Right lung (tissue), 10 donors: ENCODE measurements at places on chromosomes 16 and 17.
A peak's percentile ranks its signal among the peaks of the same experiment; 100 is the strongest.

DNA sequence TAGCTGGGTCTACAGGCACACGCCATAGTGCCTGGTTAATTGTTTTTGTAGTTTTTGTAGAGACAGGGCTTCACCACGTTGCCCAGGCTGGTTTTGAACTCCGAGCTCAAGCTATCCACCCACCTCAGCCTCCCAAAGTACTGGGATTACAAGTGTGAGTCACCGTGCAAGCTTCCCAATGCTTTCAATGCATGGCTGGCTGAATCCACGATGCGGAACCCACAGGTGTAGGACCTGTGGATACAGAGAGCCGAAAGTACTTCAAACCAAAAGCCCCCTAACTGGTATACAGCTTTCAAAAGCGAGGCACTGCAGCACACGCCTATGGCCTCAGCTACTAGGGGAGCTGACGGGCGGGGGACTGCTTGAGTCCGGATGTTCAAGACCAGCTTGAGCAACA, 44.8 kb downstream of the METTL16 start:
- DNase-seq, result no peak

- peak; percentile 80 for DNase-seq
Measured at GRCh38 chr16:28879841-28880588, 1.7 kb downstream of the ATP2A1 start.

DNA sequence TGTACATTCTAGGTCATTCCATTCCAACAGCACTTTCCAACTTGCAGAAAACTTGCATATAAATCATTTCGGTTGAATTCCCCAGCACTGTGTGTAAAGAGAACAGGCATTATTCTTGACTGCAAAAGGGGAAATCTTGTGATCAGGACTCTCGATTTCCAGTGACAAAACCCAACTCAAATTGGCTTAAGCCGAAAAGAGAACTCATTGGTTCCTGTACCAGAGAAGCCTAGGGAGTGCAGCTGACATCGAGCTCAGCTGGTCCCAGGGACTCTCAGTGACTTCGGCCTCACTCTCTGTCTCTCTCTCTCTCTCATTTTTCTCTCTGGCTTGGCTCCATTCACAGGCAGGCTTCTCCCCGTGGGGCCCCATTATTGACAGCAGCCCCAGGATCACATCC, 30.7 kb downstream of the CD300LF start:
- no peak for DNase-seq

DNA sequence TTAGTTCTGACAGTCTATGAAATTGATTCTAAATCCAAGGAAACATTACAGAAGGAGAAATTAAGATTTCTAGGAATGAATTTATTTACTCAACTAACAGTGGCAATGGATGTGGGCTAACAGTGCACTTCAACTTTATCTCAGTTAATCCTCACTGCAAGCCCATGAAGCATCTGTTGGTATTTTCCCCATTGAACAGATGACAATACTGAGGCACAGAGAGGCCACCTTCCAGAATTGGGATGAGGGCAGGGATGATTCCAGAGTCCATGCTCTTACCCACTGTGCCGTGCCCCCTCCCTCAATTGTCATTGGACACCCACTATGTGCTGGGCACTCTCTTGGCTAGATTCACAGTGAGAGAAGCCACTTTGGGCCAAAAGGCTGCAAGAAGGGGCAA, 89.0 kb downstream of the XYLT1 start:
- no peak for DNase-seq

DNA sequence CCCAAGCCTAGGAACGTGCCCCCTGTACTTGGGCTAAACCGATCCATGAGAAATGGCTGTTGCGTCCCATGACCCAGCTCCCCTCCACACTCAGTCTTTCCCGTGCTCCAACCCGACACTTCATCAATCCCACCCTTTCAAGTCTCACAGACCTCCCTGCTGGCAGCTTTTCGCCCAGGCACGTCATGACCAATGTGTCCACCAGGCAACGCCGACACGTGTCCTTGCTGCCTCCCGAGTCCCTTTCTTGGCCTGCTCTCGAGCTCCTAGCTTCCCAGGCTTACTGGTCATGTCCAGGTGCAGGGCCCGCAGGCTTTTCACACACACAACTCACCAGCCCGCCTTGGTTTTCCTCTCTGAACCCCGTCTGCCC, 12.2 kb downstream of the MNT start:
- no peak for DNase-seq

DNA sequence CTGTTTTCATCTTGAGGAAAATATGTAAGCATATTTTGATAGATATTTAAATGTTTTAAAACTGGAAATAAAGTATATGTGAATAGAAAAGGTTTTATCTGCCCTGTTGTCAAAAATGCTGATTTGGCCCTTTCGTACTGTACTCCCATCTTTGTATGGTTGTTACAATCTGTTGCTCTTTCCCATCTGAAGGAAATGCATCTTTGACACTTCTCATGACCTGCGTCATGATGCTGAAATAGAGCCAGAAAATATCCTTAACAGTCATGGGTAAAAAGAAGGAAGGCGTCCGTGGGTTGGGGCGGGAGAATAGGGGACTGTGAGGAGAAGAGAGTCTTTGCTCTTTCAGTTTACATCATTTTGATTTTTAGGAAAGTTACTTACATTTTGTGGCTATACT, 327.7 kb downstream of the BCAS3 start:
- peak; percentile 51 for DNase-seq

- DNase-seq, result no peak
Measured at GRCh38 chr16:12027558-12028287, 51.2 kb downstream of the SNX29 start.

DNA sequence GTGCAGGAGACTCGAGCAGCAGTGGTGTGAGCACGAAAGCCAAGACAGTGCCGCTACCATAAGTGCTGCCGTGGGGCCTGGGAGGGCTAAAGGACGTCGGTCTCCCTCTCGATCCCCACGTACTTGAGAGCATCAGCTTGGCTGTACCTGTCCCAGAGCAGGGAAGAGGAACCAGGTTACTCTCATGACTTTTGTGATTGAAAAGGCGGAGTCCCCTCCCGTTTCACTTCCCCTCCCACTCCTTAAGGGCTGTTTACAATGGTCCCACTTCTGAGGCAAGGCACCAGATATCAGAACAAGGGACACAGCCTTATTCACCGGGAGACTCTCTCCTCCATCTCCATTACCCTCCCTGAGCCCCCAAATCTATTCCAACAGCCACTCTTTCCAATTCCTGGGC, 20.1 kb downstream of the CNTNAP1 start:
- no peak for DNase-seq

DNA sequence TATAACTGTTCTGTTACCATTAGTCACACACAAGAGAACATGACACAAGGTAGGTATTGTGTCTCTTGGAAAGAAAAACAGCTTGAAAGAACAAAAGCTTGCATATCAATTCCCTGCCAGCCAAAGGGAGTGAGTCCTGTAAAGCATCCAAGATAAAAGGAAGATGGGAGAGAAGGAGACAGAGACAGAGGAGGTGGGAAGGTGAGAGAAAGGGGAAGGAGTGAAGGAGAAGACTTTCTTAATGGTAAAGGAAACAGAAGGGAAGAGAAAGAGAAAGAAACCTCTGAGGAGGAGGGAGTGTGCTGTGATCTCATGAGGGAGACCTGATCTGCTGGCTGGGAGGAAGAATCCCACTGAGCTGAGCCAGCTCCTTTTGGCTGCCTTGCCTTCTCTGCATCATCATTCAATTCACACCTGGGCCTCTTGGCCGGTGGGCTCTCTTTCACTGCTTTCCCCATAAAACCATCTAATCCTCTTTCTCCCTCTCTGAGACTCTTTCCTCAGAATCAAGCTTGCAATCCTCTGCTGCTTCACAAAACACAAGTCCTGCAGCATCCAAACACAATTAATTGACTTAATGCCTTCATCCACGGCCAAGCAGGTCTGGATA, 271.6 kb downstream of the ABCC12 start:
- DNase-seq, result no peak

DNA sequence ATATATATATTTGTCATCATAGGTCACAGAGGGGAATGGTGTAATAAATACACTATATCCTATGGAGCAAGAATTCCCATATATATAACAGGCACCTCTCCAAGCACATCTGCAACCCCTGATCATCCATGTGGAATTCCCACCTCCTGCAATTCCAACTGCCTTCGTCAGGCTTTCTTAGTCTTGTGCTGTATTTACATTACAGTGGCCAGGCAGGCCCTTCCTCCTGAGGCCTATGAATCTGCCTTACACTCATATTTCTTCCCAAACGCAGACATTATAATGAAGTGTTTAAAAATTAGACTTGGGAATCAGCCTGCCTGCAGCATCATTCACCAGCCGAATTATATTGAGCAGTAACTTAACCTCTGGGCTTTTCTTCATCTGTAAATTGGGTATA, 19.3 kb upstream of the DNAH9 start:
- no peak for DNase-seq

GRCh38 chr16:12020009-12020408, 43.5 kb downstream of the SNX29 start:
- no peak for DNase-seq

- DNase-seq, result no peak
Measured at GRCh38 chr17:30351735-30352134, 17.9 kb upstream of the TMIGD1 start.

DNA sequence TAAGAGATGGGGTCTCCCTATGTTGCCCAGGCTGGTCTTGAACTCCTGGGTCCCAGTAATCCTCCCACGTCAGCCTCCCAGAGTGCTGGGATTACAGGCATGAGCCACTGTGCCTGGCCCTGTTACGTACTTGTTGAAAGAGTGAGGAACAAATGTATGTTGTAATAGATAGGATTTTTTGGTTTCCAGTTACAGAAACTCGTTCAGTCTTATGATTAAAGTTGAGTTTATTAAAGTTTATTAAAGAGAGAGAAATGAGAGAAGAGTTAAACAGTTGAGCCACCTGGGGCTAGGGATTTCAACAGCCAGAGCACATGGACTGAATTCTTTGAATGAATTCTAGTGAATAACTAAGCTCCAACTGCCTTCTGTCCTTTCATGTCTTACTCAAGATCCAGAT, 3.7 kb downstream of the TADA2A start:
- DNase-seq, result no peak

GRCh38 chr16:71648921-71649320, 22.9 kb downstream of the MARVELD3 start:
- DNase-seq, result no peak

- no peak for DNase-seq
Measured at GRCh38 chr16:73068541-73069401, 20.8 kb upstream of the ZFHX3 start.
